ENCODE measurements at places on chromosomes 4 and X. TPM values are rescaled to one million over a fixed set of nuclear protein-coding genes. Genes with fewer than 3 reads are reported as not detected.

VCX3A gene
- not detected for total RNA-seq

DNA sequence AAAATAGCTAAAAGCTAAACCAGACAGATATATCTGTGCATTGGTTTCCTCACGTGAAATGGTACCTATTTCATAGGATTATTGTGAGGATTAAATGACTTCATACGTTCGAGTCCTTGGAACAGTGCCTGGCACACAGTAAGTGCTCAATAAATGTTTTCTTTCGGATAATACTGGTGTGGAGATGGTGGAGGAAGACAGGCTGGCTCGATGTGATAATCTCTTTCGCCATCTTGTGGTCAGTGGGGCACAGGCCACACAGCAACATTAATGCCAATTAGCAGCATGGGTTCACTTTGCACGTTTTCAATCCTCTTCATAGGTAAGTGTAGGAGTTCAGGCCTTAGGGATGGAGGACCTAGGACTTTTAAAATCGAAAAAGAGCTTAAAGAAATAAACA lies 9.3 kb downstream of the PAGE4 start:
- H3K27ac ChIP-seq, result no peak overlapping the region
- peaks cover 13% of the 10 kb centered on the region for H3K27me3 ChIP-seq
- H3K4me1 ChIP-seq, result no peaks in the 10 kb centered on the region
- no peak for DNase-seq

GRCh38 chr4:168674077-168674747 lies 177.4 kb downstream of the PALLD start:
- no peaks in the 10 kb centered on the region for H3K27me3 ChIP-seq
- no peaks in the 10 kb centered on the region for H3K4me1 ChIP-seq
- H3K27ac ChIP-seq, result no peak overlapping the region
- H3K36me3 ChIP-seq, result no peaks in the 10 kb centered on the region

DNA sequence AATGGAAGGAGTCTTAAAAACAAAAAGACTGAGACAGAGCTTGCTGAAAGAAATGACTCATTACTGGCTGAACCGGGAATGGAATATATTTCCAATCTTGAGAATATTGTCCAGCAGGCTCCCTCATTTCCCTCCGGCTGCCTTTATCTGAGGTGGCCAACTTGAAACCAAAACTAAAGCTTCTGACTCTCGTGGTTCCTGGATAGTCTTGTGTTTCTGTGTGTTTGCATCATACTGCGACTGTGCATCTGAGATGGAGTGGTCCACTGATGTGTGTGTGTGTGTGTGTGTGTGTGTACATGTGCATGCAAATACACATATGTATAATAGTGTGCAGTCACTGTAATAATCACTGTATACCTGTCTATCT lies 145.6 kb upstream of the SCML1 start:
- no peaks in the 10 kb centered on the region for H3K36me3 ChIP-seq
- no peaks in the 10 kb centered on the region for H3K27me3 ChIP-seq
- no peak overlapping the region for H3K4me3 ChIP-seq
- no peaks in the 10 kb centered on the region for H3K4me1 ChIP-seq
- no peak for DNase-seq

DNA sequence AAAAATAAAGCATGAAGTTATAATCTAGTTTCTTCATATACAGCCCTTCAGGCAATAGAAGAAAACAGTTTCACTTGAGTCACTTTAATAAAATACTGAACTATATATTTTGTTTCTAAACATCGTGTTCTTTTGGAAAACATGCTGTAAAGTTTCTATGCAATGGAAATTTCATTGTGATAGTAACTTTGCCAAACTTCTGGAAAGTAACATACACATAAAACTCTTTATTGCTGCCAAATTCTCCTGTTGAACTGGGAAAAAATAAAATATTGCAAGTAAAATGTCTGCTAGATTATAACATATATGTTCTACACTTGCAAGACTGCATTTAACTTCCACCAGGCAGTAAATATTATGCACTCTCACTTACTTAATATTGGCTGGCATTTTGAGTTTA lies 635.4 kb downstream of the SPRY1 start:
- DNase-seq, result no peak
- no peak overlapping the region for H3K27ac ChIP-seq
- no peak overlapping the region for H3K4me3 ChIP-seq
- H3K27me3 ChIP-seq, result no peaks in the 10 kb centered on the region
- H3K4me1 ChIP-seq, result no peaks in the 10 kb centered on the region

DNA sequence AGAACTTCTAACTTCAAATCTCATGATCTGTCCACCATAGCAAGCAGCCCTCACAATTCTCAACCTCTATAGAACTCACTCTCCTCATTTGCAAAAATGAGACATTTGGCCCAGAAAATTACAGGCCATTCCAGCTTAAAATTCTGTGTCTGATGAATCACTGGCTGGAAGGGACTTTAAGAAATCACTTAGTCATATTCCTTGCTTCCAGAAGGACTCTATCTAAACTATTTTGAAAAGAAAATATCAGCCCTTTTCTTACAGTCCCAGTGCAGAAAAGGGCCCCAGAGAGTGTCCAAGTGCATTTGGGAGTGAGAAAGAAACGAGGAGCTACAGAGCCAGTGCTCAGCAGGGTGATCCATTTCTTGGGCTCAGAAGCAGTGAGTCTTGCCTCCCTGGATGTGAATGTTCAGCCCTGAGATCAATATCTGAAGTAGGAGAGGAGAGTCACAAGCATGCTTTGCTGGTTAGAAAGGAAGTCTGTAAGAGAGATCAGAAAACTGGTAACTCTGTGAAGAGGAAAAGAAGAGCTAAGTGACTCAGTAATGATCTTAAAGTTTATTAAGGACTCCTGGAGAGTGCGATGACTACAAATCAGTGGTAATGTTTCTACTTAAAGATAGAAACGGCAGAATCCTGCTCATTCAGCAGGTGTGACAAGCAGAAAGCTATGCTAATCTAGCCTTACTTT lies 139.8 kb downstream of the PALLD start:
- no peak for DNase-seq
- H3K4me3 ChIP-seq, result no peak overlapping the region
- H3K27me3 ChIP-seq, result no peaks in the 10 kb centered on the region

- H3K4me3 ChIP-seq, result no peak overlapping the region
- H3K4me1 ChIP-seq, result peaks cover 22% of the 10 kb centered on the region
- H3K27me3 ChIP-seq, result no peaks in the 10 kb centered on the region
- H3K36me3 ChIP-seq, result no peaks in the 10 kb centered on the region
- DNase-seq, result no peak
- H3K27ac ChIP-seq, result peak overlapping the region; percentile 40
Measured at GRCh38 chr4:139951021-139951420, 203.0 kb downstream of the MAML3 start.

DNA sequence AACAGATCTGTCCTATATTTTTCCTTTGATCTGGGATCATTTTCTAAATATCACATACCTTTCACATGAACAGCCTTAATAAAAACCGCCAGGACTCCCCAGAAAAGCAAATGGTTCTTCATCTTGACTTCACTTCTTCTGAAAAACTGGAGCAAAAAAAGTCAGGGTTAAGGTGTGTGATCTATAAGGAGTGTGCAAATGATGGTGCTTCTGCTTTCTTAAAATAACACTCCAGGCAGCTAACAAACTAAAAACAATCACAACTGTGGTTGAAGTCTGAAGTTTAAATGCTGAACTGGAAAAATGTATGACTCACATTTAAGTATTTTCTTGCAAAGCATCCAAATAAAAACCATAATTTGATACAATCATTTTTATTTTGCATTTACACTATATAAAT lies at the start of gene JCHAIN:
JCHAIN (minus strand) TSS at position 140 of the 400 bp plus-strand sequence; CDS start at position 122, 18 bp downstream.
- H3K4me3 ChIP-seq, result peak within 1 kb of the TSS; percentile 0
- H3K4me1 ChIP-seq, result peaks cover 3% of the 10 kb centered on the region
- no peak for DNase-seq

DNA sequence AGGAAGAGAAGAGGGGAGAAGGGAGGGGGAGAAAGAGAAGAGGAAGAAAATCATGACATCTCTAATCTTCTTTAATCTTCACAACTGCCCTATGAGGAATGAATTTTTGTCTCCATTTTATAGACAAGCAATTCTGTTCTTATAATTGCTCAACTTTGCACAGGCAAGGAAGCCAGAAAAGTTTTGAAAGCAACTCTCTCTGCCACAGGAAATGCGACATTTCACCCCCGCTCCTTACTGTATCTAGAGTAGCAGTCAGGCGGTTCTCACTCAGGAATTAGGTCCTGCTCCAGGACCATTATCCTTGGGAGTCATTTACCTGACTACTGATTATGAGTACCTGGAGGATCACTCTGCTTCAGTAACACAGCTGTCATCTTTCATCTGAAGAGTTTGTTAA lies 69.2 kb upstream of the FAM9A start:
- no peaks in the 10 kb centered on the region for H3K36me3 ChIP-seq
- H3K4me3 ChIP-seq, result no peak overlapping the region
- H3K27ac ChIP-seq, result no peak overlapping the region
- DNase-seq, result no peak
- no peaks in the 10 kb centered on the region for H3K4me1 ChIP-seq

DNA sequence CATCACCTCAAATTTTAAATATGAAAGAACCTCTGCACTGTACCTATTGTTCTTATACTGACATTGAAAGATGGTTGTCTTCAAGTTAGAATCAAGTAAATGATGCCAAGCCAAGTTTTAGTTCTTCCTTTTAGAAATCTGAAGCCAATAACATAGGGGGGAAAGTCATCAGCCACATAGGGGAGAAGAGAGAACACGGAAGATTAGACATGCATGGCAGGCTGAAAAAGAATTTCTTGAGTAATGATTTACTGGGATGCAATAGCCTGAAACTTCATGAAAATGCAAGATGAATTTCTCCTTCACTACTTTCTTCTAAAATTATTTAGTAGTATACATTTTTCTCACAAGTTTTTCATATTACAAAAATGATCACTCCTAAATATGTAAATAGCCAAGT lies 13.6 kb upstream of the EPGN start:
- H3K27me3 ChIP-seq, result no peaks in the 10 kb centered on the region
- no peak overlapping the region for H3K27ac ChIP-seq
- no peak for DNase-seq
- no peaks in the 10 kb centered on the region for H3K4me1 ChIP-seq
- no peak overlapping the region for H3K4me3 ChIP-seq
